Aorta (tissue), 5 donors: ENCODE measurements at places on chromosomes 1 and 21. TPM values are rescaled to one million over a fixed set of nuclear protein-coding genes. Genes with fewer than 3 reads are reported as not detected.

DNA sequence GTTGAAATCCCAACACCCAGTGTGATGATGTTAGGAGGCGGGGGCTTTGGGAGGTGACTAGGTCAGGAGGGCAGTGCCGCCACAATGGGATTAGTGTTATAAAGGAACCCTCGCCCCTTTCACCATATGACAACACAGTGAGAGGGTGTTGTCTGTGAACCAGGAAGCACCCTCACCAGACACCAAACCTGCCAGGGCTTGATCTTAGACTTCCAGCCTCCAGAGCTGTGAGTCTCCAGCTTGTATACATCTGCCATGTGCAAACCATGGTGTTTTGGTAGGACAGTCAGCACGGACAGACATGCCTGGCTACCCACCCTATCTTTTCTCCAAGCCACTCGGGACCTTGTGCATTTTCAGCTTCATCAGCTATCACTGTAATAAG, 4.0 kb downstream of the TRIM11 start:
- no peak for DNase-seq

DNA sequence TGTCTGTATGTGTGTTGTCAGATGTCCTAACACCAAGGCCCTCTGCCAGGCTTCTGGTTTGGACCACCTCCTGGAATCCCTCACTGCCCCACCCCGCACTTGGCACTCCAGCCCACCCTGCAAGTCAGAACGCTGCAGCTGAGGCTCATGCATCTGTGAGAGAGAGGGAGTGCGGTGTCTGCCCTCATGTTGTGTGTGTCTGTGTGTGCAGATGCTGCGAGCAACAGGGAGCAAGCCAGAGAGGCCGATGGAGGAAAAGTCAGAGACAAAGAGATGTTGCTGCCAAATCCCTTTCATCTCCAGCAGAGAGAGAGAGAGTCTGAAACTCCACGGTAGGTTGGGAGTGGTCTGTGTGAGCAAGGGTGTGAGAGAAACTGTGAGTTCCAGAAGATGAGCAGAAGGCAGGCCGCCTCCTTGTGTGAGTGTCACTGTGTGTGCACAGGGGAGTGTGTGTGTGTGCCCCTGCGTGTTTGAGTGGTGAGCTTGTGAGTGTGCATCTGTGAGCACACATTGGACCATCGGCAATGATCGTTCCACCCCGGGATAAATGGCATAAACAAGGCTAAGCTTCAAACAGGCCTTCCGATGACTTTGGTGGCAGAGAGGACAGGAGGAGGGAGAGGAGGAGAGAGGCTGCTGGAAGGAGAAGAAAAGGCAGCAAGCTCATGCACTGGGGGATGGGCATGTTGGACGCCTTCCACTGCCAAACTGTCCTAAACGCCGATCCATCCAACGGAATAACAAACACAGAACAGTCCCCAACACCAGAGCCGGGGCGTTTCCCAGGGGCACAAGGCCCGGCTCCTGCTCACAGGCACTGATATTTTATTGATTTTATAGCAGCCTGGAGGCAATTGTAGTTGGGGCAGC, 99.2 kb upstream of the GRIK3 start:
- DNase-seq: no peak

DNA sequence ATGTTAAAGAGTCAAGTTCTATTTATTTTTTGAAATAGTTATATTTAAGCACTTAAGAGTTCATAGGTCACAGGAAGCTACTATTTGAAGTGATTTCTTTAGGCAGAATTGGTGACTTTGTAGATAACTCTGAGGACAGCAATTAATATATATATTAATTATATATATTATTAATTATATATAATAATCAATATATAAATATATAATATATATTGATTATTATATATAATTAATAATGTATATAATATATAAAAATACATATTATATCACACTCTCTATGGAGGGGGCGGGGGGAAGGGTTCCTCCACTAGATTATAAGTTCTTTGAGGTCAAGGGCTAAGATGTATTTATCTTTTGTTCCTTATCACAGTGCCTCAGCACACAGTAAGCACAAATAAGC, 308.6 kb downstream of the KCTD3 start:
- DNase-seq: no peak

GRCh38 chr1:214859647-214860046, 222.9 kb upstream of the KCNK2 start:
- DNase-seq: peak; percentile 67

DNA sequence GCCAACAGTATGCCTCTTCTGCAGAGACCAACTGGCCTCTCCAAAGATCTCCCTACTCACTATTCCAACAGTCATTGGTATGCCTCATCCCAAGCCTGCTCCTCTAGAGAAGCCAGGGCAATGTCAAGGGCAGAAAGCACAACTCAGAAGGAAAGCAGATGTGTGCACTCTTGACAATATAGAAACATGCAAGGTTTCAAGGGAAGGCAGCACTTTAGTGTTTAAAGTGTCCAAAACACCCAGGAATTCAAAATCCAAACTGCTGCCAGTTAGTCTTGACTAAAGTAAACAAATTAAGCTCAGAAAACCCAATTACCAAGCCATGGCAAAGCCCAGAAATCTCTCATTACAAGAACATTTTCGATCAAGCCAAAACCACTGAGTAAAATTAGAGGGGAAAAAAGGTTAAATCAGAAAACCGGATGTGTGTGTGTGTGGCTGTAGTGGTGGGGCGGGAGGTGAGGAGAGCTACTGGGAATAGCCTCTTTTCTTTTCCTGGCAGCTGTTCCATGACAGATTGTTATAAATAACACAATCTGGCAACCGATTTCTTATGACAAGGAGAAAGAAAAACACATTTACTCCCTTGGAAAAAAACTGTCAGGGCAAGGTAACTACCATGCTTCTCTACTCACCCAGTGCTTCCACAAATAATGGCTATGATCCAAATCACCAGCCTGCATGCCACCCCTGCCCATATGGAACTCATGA, 39.2 kb downstream of the EIF2B3 start:
- DNase-seq: no peak

GRCh38 chr1:168386949-168387586, 106.4 kb downstream of the TBX19 start:
- peak; percentile 78 for DNase-seq

DNA sequence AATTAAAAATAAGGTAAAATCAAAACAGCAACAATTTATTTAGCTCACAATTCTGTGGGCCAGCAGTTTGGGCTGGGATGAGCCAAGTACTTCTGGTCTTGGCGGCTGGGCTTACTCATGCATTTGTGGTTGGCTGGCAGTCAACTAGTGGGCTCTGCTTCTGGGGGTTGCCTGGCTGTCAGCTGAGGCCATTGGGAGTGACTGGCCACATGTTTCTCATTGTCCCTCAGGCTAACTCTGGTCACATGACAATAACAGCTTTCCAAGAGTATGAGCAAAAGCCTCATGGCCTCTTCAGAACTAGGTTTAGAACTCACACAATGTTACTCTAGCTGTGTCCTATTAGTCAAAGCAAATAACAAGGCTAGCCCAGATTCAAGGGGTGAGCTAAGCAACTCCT, 15.6 kb upstream of the CHIA start:
- no peak for DNase-seq

DNA sequence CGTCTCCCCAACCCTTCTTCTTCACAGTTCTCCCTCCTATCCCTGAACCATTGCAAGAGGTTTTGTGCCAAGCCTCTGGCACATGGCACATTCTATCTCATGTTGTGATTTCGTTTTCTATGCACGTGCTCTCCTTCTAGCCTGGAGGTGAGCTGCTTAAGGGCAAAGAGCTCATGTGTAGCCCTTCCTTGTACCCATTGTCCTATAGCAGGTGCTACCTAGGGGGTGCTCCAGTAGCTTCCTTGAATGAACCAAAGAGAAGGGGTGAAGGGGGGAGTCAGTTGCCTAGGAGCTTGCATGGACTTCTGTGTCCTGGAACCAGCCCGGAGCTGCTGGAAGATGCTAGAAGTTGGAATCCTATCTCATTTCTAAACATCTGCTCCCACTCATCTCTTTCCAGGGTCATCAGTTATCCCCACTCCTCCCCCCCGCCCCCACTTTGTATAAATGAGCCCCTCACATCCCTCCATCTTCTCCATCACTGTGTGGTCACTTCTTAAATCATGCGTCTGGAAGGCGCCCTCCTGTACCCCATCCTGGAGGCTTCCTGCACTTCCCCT, 535 bp upstream of the DISC1 start:
- DNase-seq: no peak

DNA sequence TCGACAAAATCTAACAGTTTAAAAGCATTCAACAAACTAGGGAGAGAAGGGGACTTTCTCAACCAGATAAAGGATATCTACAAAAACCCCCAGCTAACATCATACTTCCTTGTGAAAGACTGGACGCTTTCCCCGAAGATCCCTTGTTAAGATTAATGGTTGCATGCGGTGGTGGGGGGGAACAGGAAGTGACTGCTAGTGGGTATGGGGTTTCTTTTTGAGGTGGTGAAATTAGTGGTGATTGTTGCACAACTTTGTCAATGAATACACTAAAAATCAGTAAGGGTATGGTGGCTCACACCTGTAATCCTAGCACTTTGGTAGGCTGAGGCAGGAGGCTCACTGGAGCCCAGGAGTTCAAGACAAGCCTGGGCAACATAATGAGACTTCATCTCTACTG, 26.9 kb upstream of the EYA3 start:
- peak; percentile 53 for DNase-seq

DNA sequence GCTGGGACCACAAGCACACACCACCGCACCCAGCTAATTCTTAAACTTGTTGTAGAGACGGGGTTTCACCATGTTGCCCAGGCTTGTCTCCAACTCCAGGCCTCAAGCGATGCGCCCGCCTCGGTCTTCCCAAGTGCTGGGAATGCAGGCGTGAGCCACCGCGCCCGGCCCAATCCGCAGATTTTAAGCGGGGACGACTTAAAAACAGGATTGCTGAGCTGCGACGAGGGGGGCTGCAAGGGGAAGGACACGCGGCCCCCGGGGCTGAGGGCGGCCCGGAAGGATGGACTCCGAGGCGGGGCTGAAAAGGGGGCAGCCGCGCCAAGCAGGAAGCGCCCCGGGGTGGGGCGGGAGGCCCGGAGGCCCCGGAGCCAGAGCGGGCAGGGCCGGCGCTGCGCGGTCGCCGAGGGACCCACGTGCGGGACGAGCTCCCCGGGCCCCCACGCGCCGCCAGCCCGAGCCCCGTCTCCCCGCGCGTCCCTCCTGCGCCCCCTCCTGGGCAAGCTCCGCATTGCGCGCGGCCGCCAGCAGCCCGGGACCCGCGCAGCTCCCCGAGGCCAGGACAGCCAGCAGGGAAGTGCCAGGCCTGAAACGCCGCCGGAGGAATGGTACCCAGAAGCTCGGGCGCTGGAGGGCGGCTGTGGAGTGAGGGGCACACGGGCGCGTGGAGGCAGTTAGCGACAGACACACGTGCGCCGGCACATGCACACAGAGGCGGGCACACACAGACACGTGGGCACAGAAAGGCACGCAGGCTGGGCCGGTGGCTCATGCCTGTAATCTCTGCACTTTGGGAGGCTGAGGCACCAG, 5.5 kb upstream of the PRKCZ start:
- DNase-seq: peak; percentile 71

GRCh38 chr21:31336739-31337040, 7.4 kb downstream of the TIAM1 start:
- DNase-seq: no peak

- DNase-seq: no peak
Observed at GRCh38 chr1:150613061-150613920, 16.1 kb downstream of the ENSA start.

- DNase-seq: no peak
Observed at GRCh38 chr1:212944229-212944901, 6.0 kb upstream of the VASH2 start.

GRCh38 chr1:220928320-220928719, 49.1 kb downstream of the HLX start:
- DNase-seq: no peak

- DNase-seq: no peak
Observed at GRCh38 chr1:24704411-24705259, 40.6 kb upstream of the CLIC4 start.

DNA sequence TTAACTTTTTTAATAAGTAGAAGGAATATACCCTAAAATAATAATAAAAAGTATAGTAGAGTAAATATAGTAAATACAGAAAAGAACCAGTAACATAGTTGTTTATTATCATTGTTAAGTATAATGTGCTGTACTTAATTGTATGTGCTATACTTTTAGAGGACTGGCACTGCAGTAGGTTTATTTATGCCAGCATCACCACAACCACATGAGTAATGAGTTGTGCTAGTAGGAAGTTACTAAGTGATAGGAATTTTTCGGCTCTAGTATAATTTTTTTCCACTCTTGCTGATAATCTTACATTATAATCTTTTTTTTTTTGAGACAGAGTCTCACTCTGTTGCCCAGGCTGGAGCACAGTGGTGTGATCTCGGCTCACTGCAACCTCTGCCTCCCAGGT, 71.6 kb downstream of the IVNS1ABP start:
- no peak for DNase-seq

- DNase-seq: no peak
Observed at GRCh38 chr1:43706598-43707189, 642 bp upstream of the ST3GAL3 start.

- DNase-seq: no peak
Observed at GRCh38 chr1:118077331-118078045, 107.5 kb downstream of the SPAG17 start.

GRCh38 chr1:47650205-47650604, 212.4 kb downstream of the FOXD2 start:
- DNase-seq: no peak

DNA sequence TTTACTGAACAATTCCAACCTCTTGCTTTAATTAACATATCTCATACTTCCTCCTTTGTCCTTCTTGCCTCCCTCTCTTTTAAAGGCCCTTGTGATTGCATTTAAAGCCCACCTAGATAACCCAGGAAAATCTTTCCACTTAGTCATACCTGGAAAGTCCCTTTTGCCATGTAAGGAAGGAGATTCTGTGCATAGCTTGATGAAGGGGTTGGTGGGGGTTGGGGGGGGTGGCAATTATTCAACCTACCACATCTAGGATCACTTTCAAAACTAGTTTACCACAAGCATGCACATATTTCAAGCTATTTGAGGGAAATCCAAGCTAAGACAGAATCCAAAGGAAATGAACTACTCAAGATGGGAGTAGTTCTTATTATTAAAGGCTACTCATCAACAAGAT, 249.1 kb upstream of the PTBP2 start:
- no peak for DNase-seq

DNA sequence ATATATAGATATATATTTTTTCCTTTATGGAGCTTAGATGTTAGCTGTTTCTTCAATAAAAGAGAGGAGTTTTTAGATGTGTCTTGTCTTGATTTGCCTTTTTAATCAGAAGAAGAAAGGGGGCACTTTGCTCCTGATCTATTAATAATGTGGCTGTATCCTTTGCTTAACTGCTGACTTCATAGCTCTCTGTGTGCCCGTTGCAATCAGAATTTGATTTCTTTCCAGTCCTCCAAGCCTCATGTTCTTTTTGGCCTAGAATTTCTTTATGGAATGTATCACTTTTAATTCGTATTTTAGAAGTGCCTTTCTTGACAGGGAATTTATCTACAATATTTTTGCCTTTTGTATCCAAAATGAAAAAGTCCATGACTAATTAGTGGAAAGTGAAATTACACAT, 85.3 kb downstream of the C1orf21 start:
- DNase-seq: no peak

Gene ANKRD65
- total RNA-seq: 1.5 TPM

Gene KRTAP7-1
- not detected for total RNA-seq

Gene CSMD2
- total RNA-seq: 2.2 TPM

Gene AZIN2
- 3.9 TPM for total RNA-seq

Gene RIPK4
- 3.6 TPM for total RNA-seq

Gene LY9
- 0.71 TPM for total RNA-seq

Gene HSF2BP
- 0.51 TPM for total RNA-seq

Gene DNAI4
- 20.8 TPM for total RNA-seq

Gene KRTAP10-4
- total RNA-seq: not detected

Gene CYP4A11
- 0.15 TPM for total RNA-seq

Gene CCDC27
- total RNA-seq: not detected

Gene KIF2C
- 3.5 TPM for total RNA-seq

Gene AMY2A
- total RNA-seq: 4.2 TPM

Gene USH2A
- not detected for total RNA-seq

Gene WDR47
- 24.1 TPM for total RNA-seq
